Breast epithelium (tissue), 4 donors: ENCODE measurements at places on chromosomes 3 and 15. TPM values are rescaled to one million over a fixed set of nuclear protein-coding genes. Genes with fewer than 3 reads are reported as not detected.

DNA sequence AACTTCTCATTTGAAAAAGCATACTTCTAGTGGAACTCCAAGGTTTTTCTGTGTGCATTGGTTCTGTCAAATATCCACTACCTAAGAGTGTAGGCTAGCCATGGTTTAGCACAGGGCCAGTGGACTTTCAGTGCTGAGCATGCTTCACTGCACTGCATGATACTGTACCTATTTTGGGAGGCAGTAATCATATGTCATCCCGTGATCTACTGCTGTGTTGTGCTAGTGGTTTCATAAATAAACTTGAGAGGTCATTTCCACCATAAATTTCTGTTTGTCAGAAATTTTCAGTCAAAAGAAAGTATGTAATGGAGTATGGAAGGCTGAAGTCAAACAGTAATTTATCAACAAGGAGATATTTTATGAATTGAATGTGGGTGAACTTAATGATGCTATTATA, 203.6 kb downstream of the ROBO1 start:
- no peaks in the 10 kb centered on the region for H3K4me1 ChIP-seq
- no peak overlapping the region for H3K4me3 ChIP-seq
- no peak overlapping the region for H3K27ac ChIP-seq
- H3K27me3 ChIP-seq = no peaks in the 10 kb centered on the region
- DNase-seq = no peak

The GPR156 gene
- 0.33 TPM for total RNA-seq

GRCh38 chr3:110397115-110397514, 674.5 kb upstream of the NECTIN3 start:
- DNase-seq = no peak
- no peaks in the 10 kb centered on the region for H3K36me3 ChIP-seq
- H3K4me3 ChIP-seq = no peak overlapping the region
- H3K27me3 ChIP-seq = no peaks in the 10 kb centered on the region
- no peaks in the 10 kb centered on the region for H3K4me1 ChIP-seq
- no peak overlapping the region for H3K27ac ChIP-seq

- H3K4me3 ChIP-seq = no peak overlapping the region
- H3K27me3 ChIP-seq = no peaks in the 10 kb centered on the region
- H3K36me3 ChIP-seq = no peaks in the 10 kb centered on the region
- no peaks in the 10 kb centered on the region for H3K4me1 ChIP-seq
- H3K27ac ChIP-seq = no peak overlapping the region
These were observed 387.9 kb downstream of the PYDC2 start for GRCh38 chr3:191848818-191849217.

DNA sequence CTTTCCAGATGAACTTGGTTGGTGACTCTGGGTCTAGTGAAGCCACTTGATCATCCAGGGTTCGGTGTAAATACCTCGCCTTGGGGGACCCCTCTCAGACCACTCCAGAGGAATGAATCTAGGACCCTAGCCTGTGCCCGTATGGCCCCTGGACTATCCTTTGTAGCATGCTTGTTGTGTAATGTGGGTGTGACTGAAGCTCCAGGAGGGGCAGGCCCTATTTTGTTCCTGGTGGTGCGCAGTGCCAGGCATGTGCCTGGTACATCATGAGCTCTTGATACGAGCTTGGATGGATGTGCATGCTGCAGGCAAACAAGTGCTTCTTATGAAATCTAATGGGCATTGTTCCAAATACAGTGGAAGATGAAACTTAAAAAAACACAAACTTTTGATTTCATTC, 82.8 kb downstream of the EBLN2 start:
- no peak overlapping the region for H3K4me3 ChIP-seq
- no peaks in the 10 kb centered on the region for H3K4me1 ChIP-seq
- no peaks in the 10 kb centered on the region for H3K36me3 ChIP-seq

GRCh38 chr3:193554811-193555210, at the start of gene ATP13A4:
Gene ATP13A4 (minus strand): TSS chr3:193554895. CDS start chr3:193554799, 96 bp downstream.
- DNase-seq = peak; percentile 40
- H3K27me3 ChIP-seq = no peaks in the 10 kb centered on the region
- no peaks in the 10 kb centered on the region for H3K4me1 ChIP-seq
- H3K27ac ChIP-seq = peak within 1 kb of the TSS; percentile 18
